ENCODE measurements at places on chromosomes 13 and 19.

DNA sequence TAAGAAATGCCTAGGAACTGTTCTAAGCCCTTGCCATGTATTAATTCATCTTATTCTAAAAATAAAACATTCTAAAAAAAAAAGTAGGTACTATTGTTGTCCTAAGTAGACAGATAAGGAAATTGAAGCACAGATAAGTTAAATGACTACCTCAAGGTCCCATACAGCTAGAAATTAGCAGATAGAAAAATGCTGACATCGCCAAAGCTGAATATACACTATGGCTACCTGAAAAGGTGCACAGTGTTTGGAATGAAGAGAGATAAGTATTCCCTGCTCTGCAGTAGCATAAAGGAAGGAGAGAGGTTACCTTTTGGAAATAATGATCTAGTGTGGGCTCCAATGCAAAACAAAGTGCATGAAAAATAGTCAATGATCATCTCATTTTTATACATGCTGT lies 65.3 kb downstream of the DCT start:
- no peak for DNase-seq

- DNase-seq, result no peak
These were observed 2.2 kb downstream of the GARIN5B start for GRCh38 chr19:55360902-55361301.

- no peak for DNase-seq
These were observed 11.3 kb upstream of the LPAR6 start for GRCh38 chr13:48424212-48424611.

DNA sequence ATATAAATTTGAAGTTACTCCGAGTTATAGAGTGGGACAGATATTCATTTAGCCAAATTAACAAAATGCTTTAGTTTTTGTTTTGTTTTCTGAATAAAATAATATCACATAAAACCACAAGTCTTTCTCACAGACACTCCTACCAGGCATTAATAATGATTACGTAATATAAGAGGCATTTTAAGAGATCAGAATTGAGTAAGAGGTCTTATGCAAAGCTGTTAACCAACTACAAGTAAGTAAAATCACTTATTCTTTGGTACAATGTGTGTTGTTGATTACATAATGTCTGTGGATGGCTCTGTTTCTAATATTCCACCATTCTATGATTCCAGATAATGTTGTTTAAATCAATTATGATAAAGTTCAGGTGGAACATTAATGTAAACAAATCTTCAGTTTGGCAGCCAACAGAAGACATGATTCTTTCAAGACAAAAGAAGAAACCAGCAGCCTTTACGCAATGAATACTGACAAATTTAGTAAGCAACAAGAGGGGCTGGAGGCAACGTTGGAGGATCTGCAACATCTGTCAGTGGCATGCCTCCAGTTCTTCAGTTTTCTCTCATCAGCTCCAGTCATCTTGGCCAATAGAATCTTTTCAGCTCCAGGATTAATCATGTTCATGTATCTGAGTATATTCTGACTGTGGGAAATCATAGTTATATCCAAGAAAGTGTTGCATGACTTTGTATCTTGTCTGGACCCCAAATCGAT lies 403.8 kb downstream of the SLITRK5 start:
- DNase-seq, result no peak

DNA sequence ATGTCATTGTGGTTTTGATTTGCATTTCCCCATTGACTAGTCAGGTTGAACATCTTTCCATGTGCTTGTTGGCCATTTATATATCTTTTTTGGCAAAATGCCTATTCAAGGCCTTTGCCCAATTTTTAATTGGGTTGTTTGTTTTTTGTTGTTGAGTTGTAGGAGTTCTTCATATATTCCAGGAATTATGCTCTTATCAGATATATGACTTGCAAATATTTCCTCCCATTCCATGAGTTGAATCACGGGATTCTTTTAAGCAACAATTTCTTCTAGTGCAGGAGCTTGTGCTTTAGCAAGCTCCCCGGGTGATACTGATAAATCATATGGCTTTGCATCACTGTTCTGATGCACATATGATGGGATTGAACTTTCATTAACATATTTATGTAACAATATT lies 47.0 kb upstream of the FLT1 start:
- no peak for DNase-seq

- no peak for DNase-seq
These were observed 995 bp upstream of the CEACAM18 start for GRCh38 chr19:51477344-51477743.

DNA sequence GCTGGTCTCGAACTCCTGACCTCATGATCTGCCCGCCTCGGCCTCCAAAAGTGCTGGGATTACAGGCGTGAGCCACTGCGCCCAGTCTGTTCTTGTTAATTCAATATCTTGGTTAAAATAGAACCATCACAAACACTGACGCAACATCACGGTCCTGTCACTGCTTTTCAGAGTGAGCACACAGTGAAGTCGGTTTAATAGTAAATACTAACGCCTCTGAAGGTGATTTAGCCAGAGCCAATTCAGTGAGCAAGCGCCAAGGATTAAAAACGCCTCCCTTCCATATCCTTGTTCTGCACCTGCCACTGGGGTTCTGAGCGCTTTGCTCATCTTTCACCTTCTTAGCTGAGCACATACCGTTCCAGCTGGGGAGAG lies 30.3 kb downstream of the LAMP1 start:
- DNase-seq, result no peak
